ENCODE measurements at places on chromosomes 1 and 21. TPM values are rescaled to one million over a fixed set of nuclear protein-coding genes. Genes with fewer than 3 reads are reported as not detected.

The LSM10 gene
- total RNA-seq, result 29.8 TPM

The OPTC gene
- total RNA-seq, result not detected

The CD5L gene
- not detected for total RNA-seq

DNA sequence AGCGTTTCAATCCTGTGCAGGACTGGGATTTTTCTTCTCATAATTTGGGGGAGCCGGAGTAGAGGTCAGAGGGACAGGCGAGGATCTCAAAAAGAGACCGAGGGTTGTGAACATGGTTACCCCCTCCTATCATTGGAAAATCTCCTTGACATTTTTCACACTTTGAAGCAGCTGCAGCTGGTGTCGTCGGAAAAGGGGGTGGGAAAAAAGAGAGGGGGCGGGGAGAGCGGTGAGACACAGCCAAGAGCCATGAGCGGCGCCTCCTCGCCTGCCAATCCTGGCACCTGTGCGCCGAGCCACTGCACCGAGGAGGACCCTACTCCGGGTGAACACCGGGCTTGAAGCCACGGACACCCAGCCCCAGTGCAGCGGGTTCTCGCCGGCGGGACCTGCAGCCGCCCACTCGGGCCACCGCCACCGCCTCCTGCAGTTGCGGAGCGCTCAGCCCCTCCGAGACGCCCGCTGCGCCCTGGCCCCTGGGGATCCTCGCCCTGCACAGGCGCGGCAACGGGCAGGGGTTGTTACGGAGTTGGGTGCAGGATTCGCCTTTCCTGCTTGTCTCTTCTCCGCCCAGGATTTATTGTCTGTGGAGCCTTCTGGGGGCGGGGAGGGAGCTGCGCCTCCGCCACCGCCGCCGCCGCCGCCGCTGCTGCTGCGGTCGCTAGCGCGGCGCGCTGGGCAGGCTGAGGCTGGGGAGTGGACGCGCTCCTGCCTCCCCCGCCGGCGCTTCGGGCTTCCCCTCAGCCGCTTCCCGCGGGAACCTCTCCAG, at the start of gene LRRC7:
Gene LRRC7, plus strand, starts transcription at position 271 of the 769 bp plus-strand sequence. CDS start 718 bp downstream, outside the sequence.
- DNase-seq, result no peak

DNA sequence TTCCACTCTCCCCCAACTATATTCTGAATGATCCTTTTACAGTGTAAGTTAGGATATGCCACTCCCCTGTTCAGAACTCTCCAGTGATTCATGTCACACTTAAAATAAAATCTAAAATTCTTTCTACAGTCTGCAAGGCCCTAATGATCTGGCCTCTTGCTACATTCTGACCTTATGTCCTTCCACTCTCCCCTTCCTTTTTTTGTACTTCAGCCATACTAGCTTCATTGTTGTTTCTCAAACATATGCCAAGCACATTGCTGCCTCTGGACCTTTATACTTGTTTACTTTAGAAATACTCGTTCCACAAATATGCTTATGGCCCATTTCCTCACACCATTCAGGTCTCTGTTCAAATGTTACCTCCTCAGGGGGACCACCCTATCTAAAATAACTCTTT, 14.8 kb upstream of the PSMA5 start:
- no peak for DNase-seq

DNA sequence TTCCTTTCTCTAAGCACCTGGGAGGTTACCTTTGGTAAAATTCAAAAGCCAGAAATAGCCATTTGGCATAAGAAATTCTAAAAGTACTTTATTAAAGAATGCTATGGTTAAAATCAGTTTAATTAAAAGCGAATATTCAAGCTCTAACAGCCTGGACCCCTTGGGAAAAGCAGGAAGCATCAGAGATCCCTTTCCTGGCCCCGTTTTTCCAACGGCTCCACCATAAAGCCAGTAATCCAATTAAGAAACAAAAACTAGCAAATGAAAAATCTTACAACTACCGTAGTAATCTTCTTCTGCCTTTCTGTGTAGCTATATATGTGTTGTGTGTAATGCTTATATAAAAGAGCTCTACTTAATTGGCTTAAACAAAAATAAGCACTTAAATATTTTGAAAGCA, 33.5 kb upstream of the NEK2 start:
- DNase-seq, result no peak

DNA sequence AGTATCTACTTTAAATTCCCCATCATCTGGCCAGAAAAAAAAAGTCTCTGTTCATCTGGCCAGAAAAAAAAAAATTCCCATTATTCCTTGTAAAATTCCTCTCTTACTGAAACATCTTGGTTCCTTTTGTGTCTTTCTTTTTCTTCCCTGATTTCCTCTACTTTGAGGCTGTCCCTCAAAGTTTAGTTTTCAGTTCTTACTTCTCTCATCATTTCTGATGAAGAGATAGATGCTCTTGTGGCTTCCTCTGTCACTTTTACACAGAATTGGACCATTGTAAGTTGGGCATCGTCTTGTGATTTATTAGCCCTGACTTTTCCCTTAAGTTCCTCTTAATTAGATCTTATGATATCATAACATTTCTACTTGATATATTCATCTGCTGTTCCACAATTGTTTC, 6.5 kb downstream of the SOAT1 start:
- no peak for DNase-seq

GRCh38 chr1:9537863-9538668, 1.2 kb upstream of the SLC25A33 start:
- no peak for DNase-seq
